ENCODE measurements at places on chromosomes 7 and 10.

DNA sequence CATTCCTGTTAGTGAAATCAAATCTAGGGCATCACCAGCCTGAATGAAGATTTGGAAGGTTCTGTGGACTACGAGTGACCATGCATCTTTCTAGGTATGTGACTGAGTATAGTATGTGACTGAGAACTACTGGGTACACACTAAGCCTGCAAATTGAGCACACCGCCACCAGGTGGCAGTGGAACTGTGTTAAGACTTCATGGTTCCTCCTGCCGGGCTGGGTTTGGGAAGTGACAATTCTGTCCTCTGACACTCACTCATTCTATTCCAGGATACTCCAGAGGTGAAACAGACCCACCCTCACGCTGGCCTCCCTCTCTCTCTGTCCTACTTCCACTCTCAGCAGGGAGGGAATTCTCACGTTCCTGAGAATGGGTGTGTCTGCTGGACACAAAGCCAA lies 84.0 kb upstream of the TMEM248 start:
- no peak for DNase-seq

DNA sequence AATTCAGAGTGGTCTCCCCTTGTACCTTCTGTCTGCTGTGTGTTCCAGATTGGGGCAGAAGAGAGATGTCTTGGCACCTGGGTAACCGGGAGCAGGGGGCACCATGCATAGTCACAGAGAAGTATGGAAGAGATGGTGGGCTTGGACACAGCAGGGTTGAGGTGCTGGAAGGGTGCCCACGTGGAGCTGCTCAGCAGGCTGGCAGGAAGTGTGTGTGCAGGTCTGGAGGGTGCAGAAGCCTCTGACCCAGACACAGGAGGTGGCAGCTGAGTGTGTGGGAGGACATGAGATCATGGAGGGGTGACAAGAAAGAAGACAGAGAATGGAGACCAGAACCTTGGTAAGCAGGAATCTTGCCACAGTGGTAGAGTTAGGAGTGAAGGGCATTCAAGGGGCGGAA lies 42.3 kb upstream of the DUSP5 start:
- no peak for DNase-seq

GRCh38 chr10:75197906-75198305 lies 12.7 kb upstream of the VDAC2 start:
- no peak for DNase-seq

- no peak for DNase-seq
Measured at GRCh38 chr10:69802424-69803161, 887 bp downstream of the COL13A1 start.

DNA sequence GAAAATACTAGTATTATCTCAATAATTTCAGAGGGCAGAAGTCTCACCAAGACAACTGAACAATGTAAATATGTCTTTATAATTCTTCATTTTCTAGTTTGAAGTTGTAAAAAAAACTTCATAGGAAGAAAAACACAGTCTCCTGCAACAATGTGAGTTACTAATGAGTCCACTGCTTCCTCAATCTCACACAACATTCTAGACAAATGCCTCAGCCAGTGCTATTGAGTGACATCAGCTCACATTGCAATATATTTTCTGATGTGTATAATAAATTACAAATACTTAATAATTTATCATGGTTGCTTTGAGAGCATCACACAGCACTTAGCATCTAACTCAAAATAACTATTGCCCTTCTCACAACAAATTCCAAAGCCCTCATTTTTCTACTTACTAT lies 321.2 kb downstream of the GRM8 start:
- no peak for DNase-seq

- no peak for DNase-seq
Measured at GRCh38 chr7:16581286-16581685, 54.7 kb downstream of the LRRC72 start.

GRCh38 chr7:6637544-6638229 lies 569 bp downstream of the ZNF316 start:
- peak; percentile 65 for DNase-seq

DNA sequence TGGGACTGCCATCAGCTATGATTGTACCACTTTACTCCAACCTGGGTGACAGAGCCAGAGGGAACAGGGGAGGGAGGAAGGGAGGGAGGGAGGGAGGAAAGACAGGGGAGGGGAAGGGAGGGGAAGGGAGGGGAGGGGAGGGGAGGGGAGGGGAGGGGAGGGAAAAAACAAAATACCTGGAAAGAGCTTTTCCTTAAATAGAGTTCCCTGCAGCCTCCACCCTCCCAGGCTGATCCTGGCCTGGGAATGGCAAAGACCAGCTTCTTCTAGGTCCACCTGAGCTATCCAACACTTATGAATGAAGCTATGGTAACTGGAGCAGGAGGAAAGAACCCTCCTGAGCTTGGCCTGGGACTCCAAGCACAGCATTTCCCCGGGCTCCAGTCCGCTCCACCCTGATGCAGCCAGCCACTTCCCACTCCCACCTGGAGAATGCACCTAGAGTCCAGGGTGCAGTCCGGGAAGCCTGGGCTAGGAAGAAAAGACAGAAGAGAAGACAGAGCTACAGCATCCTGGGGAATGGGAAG lies 66.1 kb downstream of the GRID1 start:
- DNase-seq = no peak

DNA sequence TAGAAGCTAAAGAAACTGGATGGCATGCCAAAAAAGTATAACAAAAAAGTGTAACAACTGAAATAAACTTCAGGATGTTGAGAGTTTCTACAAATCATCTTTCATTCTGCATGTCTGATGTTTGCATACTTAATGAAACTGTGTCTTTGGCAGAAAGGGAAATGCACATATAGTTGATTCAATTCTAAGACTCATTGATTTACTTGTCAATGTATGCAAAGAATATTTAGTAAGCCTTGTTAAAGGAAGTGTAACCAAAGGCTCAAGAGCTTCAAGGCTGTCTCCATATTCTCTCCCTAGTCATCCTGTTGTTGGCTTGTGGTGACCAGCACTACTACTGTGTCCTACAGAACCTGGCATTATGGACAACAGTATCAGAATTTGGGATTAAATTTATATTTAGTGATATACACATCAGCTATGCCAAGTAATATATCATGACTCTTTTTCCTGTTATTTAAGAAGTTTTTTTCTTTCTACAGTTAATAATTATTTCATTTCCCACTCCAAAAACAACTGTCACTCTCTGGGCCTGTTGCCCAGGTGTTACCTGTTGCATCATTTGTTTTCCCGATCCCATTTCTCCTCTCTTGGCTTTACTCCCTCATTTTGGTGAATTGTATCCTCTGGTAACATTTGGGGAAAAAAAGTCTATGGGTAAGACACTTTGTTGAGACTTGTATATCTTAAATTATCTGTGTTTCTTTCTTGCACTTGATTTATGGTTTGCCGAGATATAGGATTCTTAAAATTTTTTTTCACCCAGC lies 226.6 kb upstream of the BMPER start:
- DNase-seq = no peak

DNA sequence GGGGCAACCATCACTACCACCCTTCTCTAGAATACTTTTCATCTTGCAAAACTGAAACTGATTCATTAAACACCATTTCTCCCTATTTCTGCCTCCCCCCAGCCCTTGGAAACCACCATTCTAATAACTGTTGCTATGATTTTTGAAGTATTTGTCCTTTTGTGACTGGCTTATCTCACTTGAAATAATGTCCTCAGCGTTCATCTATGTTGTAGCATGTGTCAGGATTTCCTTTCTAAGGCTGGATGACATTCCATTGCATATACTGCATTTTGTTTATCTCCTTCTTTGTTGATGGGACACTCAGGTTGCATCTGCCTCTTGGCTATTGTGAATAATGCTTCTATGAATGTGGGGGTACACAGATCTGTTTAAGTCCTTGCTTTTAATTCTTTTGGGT lies 327.6 kb upstream of the ZNF32 start:
- no peak for DNase-seq

GRCh38 chr10:31350891-31351290 lies 31.9 kb downstream of the ZEB1 start:
- DNase-seq = no peak

GRCh38 chr10:71276873-71277272 lies 42.2 kb upstream of the SLC29A3 start:
- no peak for DNase-seq

DNA sequence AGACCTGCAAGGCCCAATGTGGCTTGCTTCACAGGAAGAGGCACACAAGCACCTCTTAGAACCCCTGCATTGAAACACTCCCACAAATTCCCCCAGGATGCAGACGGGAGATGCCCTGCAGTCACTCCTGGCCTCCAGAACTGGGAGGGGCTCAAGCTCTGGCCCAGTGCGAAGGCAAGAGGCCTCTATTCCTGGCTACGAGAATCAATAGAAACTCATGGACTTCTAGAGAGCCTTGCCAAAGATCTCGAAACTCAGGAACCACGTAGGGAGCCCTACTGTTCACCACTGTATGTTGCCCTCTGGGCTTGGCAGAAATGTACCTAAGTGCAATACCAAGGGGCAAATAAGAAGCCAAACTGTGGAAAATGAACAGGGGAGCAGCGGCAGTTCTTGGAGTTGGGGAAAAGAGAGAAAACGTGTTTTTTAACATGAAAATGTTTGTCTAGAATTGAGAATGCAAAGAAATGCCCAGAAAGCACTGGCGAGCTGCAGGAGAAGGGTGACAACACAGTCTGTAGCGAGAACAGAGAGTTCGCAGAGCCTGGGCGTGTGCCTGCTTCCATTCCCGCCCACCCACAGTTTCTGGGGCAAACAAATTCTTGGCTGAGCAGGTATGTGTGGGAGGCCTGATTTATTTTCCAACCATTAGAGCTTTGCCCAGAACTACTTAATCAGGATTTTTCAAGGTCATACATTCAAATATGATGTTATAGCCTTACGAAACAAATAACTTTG lies 260.5 kb upstream of the KLF14 start:
- no peak for DNase-seq

DNA sequence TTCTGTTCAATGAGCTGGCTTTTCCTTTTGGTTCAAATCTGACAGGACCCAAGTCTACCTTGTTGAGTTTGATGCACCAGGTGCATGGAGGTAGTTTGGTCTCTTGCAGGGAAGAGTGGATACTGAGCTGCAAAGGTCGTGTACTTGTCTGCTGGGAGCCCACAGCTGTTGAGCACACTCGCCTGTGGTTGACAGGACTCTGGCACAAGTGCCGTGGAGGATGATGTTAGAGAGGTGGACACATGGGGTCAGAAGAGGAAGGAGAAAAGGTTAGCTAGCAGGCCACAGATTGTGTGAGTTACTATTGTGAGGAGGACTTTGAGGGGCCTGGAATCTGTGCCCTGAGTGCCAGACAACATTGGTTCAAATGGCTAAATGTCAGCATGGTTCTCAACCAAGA lies 197.3 kb downstream of the CREB5 start:
- no peak for DNase-seq

- no peak for DNase-seq
Measured at GRCh38 chr7:72391821-72392377, 20.2 kb downstream of the CALN1 start.

GRCh38 chr10:2246747-2247146 lies 509.4 kb upstream of the ADARB2 start:
- no peak for DNase-seq
